HT-29 (cell line): ENCODE measurements at places on chromosomes 16 and 17.

DNA sequence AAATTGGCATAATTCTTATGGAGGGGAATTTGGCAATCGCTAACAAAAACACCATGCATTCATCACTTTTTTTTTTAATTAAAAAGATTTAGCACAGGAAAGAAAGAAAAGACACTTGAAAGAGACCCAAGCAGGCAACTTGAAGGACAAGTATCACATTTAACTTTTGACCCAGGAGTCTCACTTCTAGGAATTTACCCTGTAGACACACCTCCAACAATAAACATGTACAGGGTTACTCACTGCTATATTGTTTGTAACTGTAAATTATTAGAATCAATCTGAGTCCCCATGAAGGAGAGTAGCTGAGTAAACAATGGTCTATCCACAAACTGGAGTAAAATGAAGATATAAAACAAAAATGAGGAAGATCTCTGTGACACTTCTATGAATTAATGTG is 10.1 kb downstream of the KIAA0753 start:
- no peak for DNase-seq

DNA sequence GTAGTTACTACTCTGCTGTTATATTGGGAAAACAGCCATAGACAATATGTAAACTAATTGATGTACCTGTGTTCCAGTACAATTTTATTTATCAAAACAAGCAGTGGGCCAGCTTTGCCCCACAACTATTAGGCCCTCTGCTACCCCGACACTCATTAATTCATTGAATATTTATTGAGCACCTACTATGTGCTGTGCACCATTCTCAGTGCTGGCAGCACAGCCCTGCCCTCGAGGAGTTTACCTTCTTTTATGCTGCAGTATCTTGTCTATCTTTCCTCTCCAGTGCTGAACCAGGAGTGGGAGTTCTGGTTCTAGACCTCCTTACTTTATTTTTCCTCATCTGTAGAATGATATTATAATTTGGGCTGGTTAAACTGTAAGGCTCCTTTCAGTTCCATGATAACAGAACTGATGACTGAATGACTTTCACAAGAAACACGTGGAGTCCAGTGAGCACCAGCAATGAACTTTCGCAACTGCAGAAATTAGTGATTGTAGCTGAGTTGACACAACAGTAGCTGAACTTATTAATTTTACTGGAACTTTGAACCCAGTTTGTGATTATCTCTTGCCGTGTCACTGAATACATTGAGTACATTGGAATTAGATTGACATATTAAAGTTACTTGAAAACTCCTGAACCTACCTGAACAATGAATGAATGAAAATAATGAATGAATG is 2.4 kb downstream of the GOSR2 start:
- DNase-seq = no peak

DNA sequence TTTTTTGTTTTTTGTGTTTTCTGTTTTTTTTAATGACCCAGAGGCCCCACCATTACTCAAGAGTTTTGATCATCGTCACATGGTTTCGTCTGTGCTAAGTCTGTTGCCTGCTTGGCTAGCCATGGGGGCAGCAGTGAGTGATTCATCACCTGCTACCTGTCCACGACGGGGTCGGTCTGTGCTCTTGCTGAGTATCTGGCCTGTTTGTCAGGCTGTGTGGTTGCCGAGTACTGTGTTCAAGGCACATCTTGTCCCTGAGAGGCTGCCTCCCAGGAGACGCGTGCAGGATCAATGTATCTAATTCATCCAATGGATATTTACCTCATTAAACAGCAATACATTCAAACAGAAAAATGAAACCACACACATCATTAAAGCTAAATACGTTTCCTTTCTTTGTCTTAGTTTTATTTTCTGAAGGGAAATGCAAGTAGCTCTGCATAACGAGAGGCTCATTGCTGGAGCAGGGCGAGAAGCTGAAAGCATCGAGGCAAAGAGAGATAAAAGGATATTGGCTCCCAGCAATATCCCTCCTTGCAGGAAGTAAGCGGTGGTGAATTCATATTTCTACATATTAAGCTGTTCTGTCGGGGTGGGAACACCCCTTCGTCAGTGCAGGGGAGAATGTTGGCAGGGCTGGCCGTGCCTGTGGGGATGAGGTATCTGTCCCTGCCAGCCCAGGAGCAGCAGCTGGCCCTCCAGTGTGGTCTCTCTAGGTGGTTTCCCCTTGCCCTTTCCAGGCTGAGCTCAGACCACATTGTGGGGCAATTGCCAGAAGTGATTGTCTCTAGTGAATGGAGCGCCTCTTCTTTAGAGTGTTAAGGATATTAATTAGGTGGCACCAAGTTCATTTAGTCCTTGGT is 166.2 kb upstream of the ASIC2 start:
- no peak for DNase-seq

GRCh38 chr17:2904135-2904534 is 107.9 kb downstream of the RAP1GAP2 start:
- DNase-seq = no peak

DNA sequence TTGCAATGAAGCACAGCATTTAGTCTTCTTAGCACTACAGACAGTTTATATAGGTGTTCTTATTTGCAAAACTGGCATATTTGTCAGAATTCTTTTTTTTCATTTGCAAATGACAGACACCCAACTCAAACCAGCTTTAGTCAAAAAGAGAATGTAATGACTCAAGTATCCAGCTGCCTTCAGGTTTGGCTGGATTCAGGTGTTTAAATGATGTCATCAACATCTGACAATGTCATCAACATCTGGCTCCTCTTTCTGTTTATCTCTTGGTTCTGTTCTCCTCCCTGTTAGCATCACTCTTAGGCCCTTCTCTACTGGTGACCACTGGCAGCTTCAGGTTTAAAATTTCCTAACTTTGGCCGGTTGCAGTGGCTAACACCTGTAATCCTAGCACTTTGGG is 18.9 kb downstream of the TMC5 start:
- DNase-seq = no peak

- DNase-seq = no peak
Observed at GRCh38 chr16:1708083-1708767, 2.2 kb downstream of the MAPK8IP3 start.

- no peak for DNase-seq
Observed at GRCh38 chr17:69424287-69425041, 10.0 kb downstream of the MAP2K6 start.

DNA sequence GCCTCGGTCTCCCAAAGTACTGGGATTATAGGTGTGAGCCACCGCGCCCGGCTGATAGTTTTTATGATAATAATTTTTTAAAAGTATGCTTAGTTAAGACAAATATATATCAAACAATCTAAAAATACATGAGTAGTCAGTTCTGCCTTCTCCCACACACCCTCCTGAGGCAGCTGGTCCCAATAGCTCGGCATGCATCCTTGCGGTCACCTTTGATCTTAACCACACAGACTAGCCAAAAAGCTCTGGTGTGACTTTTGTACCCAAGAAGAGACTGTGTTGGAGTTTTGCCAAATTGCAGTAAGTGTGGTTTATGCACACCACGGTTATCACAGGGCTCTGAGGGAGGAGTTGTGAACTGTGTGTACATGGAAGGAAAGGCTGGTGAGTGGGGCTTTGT is 25.6 kb downstream of the ATP6V0A1 start:
- DNase-seq = no peak

DNA sequence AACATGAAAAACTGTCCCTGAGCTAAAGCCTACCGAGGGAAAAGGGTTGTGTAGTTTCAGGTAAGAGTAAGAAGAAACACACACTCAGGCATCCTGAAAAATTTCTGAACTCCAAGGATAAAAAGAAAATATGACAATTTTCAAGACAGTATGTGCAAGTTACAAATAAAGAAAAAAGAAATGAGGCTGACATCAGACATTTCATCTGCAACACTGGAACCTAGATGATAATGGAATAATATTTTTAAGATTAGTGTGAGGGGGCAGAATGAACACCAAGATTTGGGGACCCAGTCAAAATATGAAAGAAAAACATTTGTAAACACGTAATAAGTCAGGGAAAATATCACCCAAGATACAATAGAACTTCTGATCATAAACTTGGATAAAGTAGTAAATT is 135.9 kb upstream of the PSMD7 start:
- no peak for DNase-seq

- no peak for DNase-seq
Observed at GRCh38 chr17:31554930-31555329, 163.5 kb downstream of the RAB11FIP4 start.

- DNase-seq = peak; percentile 25
Observed at GRCh38 chr16:75244225-75244809, 7.1 kb downstream of the BCAR1 start.

DNA sequence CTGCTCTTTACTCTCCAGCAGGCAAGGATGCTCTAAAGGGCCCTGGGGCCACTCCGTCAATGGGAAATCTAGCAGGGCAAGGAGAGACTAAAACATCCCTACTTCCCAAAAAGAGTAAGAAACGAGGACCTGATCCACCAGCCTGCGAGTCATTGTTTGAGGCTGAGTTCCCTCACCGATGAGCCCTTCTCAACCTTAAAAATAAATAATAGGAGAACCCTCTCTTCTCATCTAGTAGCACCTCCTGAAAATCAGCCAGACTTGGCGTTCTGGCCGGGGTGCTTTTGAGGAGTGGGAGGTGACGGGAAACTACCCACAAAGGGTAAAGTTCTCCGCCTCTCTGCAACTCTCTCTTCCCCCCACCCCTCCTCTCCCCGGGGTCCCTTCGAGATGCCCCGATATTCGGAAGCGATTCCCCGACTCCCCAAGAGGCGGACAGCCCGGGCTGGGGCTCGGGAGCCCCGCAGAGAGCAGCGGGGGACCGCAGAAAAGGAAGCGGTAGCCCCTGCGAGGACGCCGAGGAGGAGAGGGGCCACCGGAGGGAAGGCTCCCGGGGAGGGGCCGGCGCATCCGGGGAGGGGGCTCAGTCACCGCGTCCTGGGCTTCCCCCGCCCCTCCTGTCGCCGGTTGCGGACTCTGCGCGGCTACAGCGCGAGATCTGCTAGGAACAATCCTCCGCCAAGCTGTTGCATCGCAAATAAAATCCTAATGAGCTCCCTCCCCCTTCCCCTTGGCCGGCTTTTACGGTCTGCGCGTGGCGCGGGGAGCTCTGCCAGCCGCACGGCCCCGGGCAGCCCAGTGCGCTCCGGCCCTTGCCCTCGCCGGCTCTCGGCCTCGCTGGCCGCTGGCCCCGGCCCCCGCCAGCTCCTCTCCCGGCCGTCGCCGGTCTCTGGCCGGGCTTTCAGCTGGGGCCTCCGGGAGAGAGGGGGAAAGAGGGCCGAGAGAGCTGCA is 1.3 kb downstream of the HOXB9 start:
- DNase-seq = no peak

DNA sequence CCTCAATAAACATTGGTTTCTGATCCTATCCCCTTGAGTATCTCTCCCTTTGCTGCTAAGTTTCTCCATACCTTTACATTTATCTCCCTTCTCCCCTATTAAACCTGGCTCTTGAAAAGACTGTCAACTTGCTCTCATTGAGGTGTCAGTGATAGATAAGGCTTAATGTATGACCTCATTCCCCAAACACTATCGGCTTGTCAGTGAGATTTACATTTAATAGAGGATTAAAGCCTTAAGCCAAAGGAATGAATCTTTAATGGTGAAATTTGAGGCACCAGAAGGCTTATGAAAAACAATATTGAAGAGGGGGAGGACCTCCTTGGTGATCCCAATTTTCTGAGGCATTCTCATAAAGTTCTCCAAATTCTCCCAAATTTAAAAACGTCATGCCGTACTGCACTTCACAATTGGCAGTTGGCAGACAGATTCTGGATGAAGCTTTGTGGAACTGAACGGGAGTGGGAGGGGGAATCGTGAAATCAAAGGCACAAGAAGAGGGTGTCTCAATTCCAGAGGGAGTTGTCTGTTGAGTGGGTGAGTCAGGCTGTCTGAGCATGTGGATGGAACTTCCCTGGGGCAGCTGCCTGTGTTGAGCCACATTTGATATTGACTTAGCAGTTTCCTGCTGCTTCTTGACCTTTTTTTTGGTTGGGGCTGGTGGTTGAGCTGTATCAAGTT is 478.8 kb downstream of the NPIPA7 start:
- no peak for DNase-seq

DNA sequence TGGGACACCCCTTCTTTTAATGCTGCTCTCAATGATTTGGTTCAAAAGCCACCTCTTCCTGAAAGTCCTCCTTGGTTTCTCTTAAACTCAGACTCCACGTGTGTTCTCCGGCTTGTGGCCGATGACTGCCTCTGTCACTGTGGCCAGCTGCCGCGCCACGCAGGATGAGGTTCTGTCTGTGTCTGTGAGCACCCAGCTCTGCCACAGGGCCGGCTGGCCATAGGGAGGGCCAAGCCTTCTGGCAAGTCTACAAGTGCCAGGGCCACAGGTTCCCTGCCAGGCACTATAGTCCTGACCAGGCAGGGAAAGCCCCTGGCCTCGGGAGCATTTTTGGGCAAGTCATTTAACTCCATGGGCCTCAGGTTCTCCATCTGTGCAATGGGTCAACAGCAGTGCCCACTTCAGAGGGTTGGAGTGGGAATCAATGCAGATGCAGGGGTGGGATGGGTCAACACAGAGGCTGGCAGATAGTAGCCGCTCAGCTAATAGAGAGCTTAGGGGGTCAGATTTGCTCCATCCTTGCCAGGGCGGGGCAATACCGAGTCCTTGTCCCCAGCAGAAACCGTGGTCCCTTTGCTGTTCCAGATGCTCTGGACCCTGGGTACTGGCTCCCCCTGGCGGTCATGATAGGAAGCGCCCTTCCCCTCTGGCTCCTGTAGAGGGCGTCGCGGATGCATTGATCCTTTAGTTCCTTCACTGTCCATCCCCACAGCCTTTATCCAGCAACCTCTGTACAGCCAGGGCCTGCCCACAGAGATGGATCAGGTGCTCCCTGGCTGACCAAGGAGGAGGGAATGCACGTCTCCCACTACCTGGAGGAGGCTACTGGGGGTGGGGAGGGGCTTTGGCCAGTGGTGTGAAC is 19.3 kb upstream of the ADGRG3 start:
- peak; percentile 92 for DNase-seq
